Lower lobe of right lung (tissue), 2 donors: ENCODE measurements at places on chromosomes 2 and 18. TPM values are rescaled to one million over a fixed set of nuclear protein-coding genes. Genes with fewer than 3 reads are reported as not detected.

DNA sequence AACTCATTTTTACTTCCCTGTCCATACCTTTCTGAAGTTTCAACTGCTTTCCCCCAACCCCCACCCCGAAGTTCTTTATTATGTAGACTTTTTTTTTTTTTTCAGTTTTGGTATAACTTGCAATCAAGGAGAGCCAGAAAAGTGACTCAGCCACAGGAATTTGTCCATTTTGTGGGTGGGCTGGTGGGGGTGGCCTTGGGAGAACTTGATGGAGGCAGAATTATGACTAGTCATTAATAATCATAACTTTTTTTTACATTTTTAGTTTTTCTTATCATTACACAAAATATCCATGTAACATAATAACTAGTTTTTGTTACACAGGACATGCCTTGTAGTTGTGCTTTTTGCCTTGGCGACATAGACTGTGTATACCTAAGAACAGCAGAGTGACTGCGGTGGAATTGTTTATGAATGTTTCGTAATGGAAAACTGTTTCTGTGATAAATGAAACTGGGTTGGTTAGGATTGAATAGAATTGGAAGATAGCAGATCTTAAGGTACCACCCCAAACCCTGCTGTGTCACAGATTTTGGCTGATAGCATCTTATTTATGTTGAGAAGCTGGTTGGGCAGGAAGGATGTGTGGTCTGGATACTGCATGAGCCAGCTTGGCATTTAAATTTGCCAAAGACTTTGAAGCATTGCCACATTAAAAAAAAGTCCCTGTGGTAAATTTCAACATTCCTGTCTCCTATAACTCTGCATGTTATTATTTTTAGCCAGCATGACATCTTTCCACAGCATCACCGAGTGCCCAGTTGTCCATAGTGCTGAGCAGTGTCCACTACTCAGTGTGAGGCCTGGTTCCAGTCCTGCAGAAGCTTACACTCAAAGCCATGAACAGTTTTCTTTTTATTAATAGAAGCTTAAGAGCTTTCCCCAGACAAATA is 30.7 kb downstream of the LYPD6B start:
- no peak for DNase-seq

DNA sequence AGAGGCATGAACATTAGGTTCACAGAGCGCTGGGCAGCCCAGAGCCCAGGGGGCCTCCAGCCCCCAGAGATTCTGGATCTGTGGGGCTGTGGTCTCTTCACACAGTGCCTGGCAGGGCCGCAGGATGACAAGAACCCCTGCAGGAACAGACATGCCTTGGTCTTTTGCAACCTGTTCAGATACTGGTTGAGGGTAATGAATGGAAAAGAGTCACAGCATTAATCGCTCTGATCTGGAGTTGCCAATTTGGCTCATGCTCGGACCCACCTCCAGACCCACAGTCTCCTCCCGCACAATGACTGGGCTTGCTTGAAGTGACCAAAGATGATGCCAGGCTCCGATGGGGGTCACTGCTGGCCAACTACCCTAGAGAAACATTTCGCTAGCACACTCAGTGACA is 229.4 kb upstream of the SMAD2 start:
- DNase-seq: no peak

- DNase-seq: no peak
These were observed 45.2 kb downstream of the UBXN4 start for GRCh38 chr2:135786823-135787222.

- DNase-seq: no peak
These were observed 86.7 kb upstream of the B3GNT7 start for GRCh38 chr2:231308631-231309428.

- no peak for DNase-seq
These were observed 94.8 kb downstream of the FTCDNL1 start for GRCh38 chr2:199756211-199756610.

DNA sequence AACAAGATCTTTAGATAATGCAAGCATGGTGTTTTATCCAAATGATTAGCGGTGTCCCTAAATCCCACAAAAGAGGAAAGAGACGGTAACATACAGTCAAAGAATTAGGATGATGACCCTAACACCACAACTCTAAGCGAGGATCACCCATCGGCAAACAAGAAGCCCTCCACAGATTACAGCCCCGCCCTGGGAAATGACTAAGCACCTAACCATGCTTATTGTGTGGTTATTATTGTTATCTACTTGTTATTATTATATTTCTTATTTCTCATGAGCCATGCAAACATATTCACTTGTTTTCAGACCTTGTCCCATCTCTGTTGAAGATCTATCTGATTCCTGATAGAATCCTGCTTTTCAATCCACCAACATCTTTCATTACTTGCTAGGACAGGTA is 651.3 kb downstream of the NYAP2 start:
- DNase-seq: no peak

EFHD1 gene
- 7.7 TPM for total RNA-seq

- DNase-seq: no peak
These were observed 62.5 kb downstream of the BABAM2 start for GRCh38 chr2:27953077-27953476.

DNA sequence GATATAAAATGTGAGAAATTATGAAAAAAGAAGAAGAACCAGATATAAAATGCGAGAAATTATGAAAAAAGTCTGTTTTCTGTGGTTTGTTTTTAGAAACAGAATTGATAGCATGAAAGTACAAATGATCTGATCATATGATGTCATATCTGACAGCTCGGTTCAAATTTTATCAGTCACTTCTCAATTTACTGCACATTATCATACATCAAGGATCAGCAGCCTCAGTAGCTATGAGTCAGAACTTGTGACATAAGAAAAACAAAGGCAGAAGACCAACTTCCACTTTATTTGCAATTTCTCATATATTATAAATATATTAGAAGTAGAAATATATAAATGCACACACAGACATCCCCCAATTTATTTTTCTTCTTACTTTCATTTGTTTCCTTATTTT is 634.0 kb downstream of the LRP1B start:
- DNase-seq: no peak

GRCh38 chr2:50646226-50646625 is 385.7 kb downstream of the NRXN1 start:
- DNase-seq: no peak

DNA sequence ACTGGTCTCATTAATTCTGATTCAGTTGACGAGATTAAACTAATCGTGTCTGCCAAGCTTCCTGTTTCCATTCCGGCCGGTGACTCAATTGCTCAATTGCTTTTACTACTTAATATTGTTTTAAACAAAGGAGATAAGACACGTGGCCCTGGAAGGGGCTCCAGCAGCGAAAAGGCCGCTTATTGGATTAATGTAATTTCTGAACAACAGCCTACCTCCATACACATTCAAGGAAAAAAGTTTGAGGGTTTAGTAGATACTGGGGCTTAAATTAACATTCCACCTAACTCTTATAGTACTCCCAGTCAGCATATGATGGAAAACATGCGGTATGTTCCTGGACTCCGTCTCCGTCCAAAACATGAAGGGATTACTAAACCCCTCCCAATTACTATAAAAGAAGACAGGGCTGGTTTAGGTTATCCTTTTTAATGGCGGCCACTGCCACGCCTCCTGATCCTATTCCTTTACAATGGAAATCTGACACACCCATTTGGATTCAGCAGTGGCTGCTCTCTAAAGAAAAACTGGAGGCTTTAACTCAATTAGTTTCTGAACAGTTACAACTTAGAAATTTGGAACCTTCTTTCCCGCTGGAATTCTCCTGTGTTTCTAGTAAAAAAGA is 27.1 kb downstream of the VPS54 start:
- DNase-seq: no peak

DNA sequence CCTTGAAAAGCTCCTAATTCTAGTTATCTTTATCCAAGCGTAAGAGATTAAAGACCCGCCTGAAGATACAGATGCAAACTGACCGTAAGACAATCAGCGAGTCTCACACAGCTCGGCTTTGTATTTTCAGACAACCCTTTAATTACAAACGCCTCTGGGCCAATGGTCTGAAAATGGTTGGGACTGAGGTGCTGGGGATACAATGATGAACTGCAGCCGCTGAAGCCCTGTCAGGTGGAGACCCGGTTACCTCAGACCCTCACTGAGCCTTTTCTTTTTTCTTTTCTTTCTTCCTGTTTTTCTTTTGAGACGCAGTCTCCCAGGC is 715 bp upstream of the CFAP36 start:
- no peak for DNase-seq

C18orf54 gene
- total RNA-seq: 3.9 TPM

DNA sequence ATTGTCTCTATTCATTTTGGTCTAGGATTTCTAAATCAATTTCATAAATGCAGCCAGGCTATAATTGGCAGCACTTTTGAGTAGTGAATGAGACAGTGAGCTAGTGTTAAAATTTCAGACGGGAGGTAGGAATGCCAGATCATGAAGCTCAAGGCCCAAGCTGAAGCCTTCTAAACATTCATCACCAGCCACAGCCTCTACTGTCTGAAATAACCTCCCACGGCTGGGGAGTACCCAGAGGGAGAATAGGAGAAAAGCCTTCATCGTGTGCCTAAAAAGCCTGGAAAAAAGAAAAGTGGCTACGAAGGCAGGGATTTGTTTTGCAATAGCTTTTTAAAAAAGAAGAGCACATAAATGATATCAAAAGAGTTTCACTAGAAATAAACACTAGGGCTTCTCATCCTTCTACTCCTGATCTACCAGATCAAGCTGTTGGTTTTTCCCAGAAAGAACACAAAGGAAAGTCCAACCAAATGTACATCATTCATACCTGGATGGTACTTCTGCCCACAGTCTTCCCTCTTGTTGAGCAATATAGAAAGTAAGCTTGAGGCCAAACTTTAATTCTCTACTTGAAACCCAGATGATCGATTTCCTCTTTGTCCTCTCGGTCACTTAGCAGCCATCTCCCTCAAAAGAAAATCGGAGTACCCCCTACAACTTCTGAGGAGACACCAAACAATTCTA is 48.1 kb upstream of the SLC39A10 start:
- DNase-seq: no peak

DNA sequence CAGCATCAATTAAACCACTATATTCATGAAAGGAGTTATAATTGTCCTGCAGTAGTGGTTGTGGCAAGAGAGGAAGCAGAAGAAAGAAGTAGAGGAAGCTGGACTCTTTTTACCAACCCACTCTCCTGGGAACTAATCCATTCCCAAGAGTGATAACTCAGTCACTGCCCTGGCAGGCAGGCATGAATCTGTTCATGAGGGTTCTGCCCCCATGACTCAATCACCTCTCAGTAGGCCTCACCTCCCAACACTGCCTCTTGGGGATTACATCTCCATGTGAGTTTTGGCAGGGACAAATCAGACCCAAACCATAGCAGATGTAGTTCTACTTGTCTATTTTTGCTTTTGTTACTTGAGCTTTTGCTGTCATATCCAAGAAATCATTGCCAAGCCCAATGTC is 232.7 kb upstream of the MAP2 start:
- DNase-seq: no peak

DNA sequence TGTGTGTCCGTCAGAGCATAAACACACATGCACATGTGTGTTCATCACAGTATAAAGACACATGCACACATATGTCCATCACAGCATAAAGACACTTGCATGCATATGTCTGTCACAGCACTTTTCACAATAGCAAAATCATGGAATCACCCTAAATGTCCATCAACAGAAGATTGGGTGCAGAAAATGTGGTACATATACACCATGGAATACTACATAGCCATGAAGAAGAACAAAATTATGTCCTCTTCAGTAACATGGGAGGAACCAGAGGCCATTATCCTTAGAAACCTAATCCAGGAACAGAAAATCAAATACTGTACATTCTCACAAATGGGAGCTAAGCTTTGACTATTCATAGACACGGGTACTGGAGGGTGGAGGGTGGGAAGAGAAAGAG is 732.2 kb downstream of the GALR1 start:
- no peak for DNase-seq

DNA sequence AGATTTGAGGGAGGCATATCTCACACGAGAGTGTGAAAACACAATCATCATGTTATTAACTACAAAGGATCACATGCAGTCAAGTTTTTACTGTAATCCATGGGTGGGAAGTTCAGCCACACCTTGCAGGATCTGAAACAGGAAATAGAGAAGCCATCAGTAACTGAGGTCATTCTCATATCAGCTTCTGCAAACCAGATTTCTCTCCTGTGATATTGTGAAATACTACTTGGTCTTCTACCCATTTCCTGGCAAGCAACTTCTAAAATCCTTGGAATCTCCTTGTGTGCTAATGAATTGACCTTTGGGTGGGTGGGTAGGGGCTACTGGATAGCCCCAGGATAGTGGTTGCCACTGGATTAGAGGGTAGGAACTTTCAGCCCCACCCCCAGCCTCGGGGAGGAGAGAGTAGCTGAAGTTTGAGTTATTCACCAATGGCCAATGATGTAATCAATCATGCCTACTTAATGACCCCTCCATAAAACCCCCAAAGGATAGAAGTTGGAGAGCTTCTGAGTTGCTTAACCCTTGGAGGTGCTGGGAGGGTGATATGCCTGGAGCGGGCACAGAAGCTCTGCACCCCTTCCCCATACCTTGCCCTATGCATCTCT is 25.6 kb upstream of the TGIF1 start:
- no peak for DNase-seq

ADAM23 gene
- total RNA-seq: 2.5 TPM

- DNase-seq: no peak
These were observed 329.5 kb downstream of the PAX3 start for GRCh38 chr2:221969087-221969829.

DNA sequence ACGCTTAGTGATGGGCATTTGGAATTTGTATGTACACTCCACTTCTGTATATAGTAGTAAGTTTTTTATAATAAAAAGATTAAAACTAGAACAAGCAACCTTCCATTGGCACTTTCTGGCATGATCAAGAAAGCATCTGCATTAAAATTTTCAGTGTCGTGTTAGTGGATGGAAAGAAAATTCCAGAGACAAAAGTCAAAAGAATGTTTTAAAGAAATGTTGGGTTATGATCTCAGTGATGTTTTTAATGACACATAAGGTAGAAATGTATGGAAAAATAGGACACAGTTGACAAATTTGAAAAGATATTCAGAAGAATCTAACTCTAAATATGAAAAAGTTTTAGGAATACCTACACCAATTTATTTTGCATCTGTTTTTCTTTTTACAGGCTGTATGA is 126.1 kb upstream of the FAM117B start:
- DNase-seq: no peak

- DNase-seq: no peak
These were observed 53.0 kb downstream of the EPAS1 start for GRCh38 chr2:46350029-46350689.

- no peak for DNase-seq
These were observed 50.6 kb downstream of the PXDN start for GRCh38 chr2:1693723-1694122.

NT5C1B gene
- not detected for total RNA-seq

CACNB4 gene
- 17.3 TPM for total RNA-seq
